Stimulated activated CD4-positive, alpha-beta T cell treated with anti-CD3 and anti-CD28 coated beads, Interleukin-1b, Interleukin-23, amount 100 ng/mL, for 24 hours (primary cell): ENCODE measurements at places on chromosomes 4 and X.

- DNase-seq: no peak
Measured at GRCh38 chr4:73816814-73817213, 19.7 kb upstream of the CXCL6 start.

DNA sequence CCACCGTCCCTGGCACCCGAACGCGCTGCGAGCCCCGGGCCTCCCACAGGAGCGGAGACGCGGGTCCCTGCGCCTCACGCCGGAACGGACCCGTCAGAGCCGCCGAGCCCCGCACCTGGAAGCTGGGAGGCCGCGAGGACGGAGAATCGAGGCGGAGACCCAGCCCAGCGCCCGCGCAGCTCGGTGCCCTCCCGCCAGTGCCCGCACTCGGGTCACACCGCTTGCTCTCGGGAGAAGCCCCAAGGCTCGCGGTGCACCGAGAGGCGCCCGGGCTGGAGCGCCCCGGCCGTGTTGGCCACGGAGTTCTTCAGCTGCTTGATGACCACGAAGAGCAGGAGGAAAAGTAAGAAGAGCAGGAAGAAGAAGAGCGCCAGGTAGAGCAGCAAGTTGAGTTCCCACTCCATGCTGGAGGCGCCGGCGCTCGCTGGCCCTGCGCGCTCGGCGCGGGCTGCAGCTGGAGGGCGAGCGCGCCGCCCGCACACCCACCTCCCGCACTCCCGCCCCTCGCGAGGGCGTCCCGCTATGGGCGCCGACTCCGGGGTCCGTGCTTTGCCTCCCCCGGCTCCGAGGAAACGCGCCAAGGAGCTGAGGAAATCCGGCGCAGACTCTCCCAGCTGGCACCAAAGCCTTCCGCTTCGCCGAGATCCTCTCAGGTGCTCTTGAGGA lies at the start of gene SMIM43:
SMIM43 (minus strand) TSS at position 463 of the 666 bp plus-strand sequence; CDS start at position 404, 59 bp downstream.
- no peak for DNase-seq

DNA sequence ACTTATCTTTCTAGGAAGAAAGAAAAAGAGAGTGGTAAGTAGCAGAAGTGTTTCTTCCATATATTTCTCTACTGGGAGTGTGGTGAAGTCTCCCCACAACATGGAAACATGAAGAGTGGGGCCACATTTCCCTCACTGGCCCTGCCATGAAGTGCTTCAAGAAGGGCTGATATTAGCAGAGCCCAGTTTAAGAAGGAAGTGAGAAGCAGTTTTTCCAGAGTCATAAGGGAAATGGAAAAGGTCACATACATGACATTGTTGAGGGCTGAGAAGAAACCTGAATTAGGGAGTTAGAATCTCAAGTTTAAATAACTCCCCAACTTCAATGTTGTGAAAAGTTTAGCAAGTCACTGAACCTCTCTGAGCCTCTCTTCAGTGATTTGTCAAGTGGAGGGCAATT lies 171.9 kb upstream of the RBPJ start:
- no peak for DNase-seq

- DNase-seq: no peak
Measured at GRCh38 chrX:132876523-132877338, 81.7 kb downstream of the HS6ST2 start.

DNA sequence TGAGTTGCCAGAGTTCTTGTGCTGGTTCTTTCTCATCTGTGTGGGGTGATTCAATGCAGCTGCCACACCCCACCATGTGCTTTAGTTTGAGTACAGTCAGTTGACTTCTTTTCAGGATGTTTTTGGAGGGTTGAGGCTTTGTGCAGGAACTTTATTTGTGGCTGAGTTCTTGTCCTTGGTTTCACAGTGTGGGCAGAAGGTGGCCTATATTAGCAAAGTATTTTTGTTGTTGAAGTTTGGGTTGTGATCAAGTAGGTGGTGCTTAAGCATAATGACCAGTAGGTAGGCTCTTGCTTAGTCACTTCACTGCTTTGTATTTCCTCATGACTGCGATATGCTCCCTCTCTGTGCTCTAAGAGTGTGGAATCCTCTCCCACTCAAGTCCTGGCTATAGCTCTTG lies 80.3 kb downstream of the ARHGAP24 start:
- no peak for DNase-seq

GRCh38 chr4:67935888-67936287 lies 27.4 kb downstream of the TMPRSS11A start:
- no peak for DNase-seq

DNA sequence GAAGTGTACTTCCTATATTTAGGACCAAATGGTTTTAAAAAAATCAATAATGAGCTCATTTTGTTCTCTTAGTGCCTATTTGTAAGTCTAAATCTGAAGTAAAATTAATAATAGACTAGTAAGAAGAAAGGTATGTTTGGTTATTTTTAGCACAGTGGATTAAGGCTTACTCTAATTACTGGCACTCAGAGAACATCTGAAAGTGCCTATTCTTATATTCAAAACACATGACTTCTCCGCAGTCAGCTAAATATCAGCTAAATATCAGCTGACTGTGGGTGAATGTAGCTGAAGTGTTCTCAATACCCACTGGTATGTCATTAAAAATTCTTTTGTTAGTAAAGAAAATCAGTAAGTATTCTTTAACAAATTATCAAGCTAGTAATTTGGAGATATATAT lies 6.0 kb downstream of the AP1S2 start:
- no peak for DNase-seq

DNA sequence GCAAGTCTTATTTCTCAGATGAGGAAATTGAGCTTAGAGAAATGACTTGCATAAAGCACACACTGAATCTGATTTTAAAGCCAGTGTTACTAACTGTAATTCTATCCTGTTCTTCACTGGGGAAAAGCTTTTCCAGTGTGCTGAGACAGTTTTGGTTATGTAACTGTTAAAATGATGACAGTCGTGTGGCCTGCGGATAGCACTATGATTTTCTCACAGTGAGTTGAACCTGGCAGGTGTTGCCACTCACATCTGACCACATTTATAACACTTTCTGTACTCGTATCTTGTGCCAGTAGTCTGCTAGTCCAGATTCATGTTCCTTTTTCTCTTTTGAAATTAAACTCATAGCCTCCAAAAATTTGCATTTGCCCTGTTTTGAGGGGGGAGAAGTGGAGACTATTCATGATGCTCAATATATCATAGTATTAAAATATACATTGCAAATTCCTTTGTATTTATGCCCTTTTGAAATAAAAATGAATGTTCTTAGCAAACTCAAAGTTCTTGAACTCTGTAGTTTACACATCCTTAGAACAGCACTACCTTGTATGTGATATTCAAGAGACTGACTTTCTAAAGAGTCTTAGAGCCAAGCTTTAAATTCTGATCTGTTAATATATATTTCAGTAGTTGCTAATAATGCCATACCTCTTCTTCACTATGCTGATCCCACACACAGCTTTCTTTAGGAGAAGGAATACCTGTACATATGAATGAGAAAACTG lies 132.3 kb downstream of the PDLIM5 start:
- no peak for DNase-seq

DNA sequence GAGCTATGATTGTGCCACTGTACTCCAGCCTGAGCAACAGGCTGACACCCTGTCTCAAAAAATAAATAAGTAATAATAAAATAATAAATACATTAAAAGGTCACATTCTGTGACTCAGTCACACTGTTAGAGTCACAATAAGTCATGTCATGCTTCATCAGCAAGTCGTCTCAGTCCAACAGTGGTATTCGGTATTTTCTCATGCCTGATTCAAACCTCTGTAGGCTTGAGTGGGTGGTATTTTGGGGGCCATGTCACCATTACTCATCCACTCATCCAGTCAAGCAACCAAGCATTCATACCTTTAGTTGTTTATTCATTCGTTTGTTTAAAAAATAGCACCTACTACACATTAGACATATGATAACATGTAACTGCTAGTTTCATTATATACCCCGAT lies 46.9 kb downstream of the SUPT20HL2 start:
- DNase-seq: no peak

GRCh38 chr4:102858828-102859464 lies 9.8 kb upstream of the CISD2 start:
- DNase-seq: no peak

GRCh38 chr4:163528653-163529052 lies 34.2 kb downstream of the TMA16 start:
- DNase-seq: no peak

GRCh38 chrX:105845631-105846030 lies 23.3 kb downstream of the NRK start:
- no peak for DNase-seq

GRCh38 chr4:136741468-136741867 lies 790.8 kb downstream of the PCDH18 start:
- DNase-seq: no peak

DNA sequence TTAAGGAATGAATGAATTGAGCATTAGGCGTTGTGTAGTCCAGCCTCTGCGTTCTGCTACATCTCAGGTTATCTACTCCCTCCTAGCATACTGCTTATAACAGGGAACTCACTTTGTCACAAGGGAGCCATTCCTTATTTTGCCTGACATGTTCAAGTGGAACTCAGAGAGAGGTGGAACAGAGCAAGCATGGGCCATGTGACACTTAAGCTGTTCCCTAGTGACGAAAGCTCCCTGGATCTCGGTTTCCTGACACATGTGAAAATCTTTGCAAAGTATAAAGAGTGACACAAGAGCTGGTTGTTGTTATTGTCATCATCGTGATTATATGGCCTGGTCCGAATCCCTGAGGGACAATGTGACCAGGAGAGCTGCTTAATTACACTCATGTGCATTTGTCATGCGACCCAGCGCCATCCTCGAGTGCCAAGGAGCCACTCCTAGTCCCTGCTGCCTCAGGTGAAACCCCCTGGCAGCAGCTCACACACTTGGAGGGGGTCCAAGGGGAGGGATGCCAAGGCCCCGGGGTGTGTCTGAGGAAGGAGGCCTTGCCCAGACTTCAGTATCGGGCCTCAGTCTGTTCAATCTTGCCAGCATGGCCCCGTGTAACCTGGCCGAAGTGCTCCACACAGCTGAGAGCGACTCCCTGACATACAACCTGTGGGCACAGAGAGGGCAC lies 98.5 kb upstream of the MAP3K15 start:
- no peak for DNase-seq

DNA sequence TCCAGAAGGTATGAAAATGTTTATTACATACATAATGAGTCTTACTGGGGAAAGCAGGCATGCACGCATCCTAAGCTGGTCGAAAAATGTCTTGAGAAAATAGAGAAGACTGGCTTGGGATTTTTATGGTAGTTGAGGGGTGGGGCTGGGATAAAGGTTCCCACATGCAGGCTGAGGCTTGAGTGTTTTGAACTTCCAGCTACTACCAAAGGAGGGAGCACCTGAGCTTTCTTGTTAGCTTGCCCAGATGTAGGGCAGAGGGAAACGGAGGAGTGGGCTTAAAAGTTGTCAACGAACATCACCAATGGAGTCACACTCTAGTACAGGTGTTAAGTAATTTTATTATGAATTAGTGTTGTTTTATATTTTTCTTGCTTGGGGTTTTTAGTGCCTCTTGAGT lies 39.6 kb upstream of the SRPX start:
- no peak for DNase-seq

DNA sequence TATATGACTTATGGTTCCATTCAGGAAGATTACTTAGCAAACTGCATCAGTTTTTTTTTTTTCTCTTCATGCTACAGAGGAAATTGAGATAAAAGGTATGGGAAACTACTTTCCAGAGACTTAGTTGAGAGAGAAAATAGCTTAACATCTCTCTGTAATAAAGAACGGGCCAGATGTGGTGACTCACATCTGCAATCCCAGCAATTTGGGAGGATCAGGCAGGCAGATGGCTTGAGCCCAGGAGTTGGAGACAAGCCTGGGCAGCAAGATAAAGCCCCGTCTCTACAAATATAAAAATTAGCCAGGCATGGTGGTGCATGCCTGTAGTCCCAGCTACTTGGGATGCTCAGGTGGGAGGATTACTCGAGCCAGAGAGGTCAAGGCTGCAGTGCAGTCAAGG lies 271.2 kb upstream of the TENM3 start:
- no peak for DNase-seq

GRCh38 chr4:35541888-35542213 lies 702.5 kb downstream of the ARAP2 start:
- DNase-seq: no peak

- DNase-seq: no peak
Measured at GRCh38 chrX:63750811-63751210, 34.2 kb downstream of the ARHGEF9 start.

DNA sequence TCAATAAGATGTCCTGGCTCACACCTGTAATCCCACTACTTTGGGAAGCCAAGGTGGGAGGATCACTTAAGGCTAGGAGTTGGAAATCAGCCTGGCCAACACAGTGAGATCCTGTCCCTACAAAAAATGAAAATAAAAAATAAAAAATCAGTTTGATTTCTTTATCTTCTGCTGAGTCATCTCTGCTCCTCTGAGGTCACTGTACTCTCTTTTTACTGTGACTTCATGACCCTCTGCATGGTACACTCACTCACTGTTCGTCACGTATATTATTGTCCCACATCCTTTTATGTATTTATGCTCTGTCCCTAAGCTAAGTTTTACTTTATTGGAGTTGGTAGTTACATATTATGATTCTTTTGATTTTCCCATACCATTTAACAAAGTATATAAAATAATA lies 333.3 kb downstream of the PCDH7 start:
- DNase-seq: no peak

DNA sequence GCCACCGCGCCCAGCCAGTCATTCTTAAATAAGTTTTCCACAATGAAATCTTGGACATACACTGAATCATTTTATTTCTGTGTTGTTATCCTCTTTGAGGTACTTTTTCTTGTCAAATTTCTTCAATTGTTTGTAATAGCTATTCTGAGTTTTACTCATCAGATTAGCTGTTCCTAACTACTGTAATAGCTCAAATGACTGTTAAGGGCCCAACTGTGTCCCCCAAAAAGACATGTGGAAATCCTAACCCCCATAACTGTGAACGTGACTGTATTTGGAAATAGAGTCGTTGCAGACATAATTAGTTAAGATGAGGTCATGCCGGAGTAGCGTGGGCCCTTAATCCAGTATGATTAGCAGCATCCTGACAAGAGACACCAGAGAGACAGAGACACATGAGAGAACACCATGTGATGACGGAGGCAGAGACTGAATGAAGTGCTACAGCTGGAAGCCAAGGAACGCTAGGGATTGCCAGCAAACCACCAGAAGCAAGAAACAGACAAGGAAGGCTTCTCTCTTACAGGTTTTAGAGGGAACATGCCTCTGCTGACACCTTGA lies 22.9 kb downstream of the ACOT9 start:
- DNase-seq: no peak

DNA sequence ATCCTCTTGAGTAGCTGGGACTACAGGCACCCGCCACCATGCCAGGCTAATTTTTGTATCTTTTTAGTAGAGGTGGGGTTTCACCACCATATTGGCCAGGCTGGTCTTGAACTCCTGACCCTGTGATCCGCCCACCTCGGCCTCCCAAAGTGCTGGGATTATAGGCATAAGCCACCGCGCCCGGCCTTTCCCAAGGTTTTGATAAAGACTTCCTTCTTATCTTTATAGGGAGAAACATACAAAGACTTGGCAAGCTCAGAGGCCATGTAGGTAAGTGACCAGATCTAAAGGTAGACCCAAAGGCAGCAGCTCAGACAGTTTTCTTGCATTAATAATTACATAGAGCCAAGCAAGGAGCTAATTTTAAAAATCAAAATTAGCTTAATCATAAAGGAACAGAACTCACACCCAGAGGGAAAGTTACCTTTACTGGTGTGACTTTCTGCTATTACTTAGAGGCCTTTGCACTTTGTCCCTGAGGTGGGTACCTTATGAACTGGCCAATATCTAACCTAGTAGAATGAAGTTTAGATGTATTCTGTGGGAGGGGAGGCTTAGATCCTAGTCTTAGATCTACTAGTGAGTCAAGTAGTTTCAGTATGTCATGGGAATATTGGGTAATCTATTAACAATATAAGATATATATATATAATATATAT lies 67.3 kb downstream of the HPGD start:
- no peak for DNase-seq

GRCh38 chr4:910366-911091 lies 21.6 kb downstream of the GAK start:
- no peak for DNase-seq
